ENCODE measurements at places on chromosomes 1 and 21. TPM values are rescaled to one million over a fixed set of nuclear protein-coding genes. Genes with fewer than 3 reads are reported as not detected.
A peak's percentile ranks its signal among the peaks of the same experiment; 100 is the strongest.

- DNase-seq: no peak
Measured at GRCh38 chr1:55081188-55081904, 42.0 kb downstream of the PCSK9 start.

The ECM1 gene
- 1.6 TPM for polyA plus RNA-seq

- no peak for DNase-seq
Measured at GRCh38 chr21:16186742-16187141, 457.0 kb downstream of the USP25 start.

The FRRS1 gene
- polyA plus RNA-seq: 0.68 TPM

- no peak for DNase-seq
Measured at GRCh38 chr1:185104083-185104482, 52.7 kb downstream of the TRMT1L start.

The FMOD gene
- not detected for polyA plus RNA-seq

- no peak for DNase-seq
Measured at GRCh38 chr1:225689882-225690459, 37.0 kb upstream of the ENAH start.

GRCh38 chr21:35343046-35343819 is 294.1 kb upstream of the RUNX1 start:
- peak; percentile 6 for DNase-seq

- no peak for DNase-seq
Measured at GRCh38 chr1:171357179-171357578, 43.2 kb downstream of the FMO4 start.

The ARF1 gene
- polyA plus RNA-seq: 389 TPM

DNA sequence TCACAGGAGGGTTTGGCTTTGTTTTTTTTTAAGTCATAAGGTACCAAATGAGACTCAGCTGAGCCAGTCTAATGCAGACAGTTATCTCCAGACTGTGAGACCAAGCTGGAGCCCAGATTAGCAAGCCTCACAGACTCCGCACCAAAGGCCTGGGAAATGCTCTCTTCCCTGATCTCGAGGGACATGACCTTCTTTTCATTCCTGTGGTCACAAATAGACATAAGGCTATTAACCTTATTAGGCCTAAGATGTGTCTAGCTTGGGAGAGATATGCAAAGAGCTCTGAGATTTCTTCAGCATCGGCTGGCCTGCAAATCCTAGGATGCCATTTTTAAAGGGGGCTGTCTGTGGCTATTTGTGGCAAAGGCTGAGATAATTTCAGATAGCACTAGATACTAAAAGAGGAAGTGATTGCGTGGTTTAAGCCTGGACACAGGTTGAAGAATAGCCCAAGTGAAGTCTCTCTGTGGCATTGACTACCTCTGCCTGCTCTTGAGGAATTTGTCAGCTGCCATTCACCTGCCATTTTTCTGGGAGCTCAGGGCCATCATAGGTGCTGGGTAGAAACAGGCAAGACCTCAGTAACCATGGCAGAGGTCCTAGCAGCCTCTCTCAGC is 301.3 kb downstream of the SIPA1L2 start:
- DNase-seq: no peak

The FAM72A gene
- 1.7 TPM for polyA plus RNA-seq

- no peak for DNase-seq
Measured at GRCh38 chr1:179883040-179883744, 1.1 kb downstream of the TOR1AIP1 start.

DNA sequence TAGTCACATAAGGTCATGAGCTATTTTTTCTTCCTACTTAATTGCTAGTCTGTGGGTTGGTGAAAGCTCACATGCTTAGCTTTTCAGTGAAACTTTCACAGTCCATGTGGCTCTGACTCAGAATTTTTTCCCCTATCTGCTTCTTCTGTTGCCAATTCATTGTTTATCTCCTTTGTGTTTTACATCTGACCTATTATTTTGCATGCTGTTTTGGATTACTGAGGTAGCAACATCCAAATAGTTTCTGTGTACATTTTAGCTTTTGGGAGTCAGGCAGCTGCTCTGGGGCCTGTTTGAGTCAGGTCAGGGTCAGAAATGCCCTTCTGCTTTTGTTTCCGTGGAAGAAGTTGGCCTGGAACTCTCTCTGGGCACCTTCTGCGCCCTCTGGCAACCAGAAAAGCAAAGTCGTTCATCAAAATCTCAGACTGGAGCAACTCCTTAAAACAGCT is 40.0 kb downstream of the ROR1 start:
- DNase-seq: no peak

GRCh38 chr1:2627746-2628145 is 5.1 kb downstream of the MMEL1 start:
- no peak for DNase-seq

The TRAF3IP3 gene
- 422 TPM for polyA plus RNA-seq

- DNase-seq: no peak
Measured at GRCh38 chr1:245790441-245790840, 635.7 kb downstream of the KIF26B start.

The ALPL gene
- 1.6 TPM for polyA plus RNA-seq

DNA sequence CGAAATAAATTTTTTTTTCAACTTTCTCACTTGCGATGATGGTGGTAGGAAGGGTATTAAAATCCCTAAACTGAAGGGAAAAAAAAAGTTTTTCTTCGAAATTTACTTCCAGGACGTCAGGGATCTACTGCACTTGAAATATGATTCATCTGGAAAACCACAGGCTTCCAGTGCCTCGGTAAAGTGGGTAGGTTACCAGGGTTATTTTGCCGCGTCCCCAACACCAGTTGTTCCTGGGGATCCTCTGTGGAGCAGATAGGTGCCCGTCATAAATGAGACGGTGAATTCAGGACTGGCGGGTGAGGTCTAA is 773 bp downstream of the RABIF start:
- no peak for DNase-seq

- DNase-seq: no peak
Measured at GRCh38 chr1:231665101-231665500, 38.5 kb downstream of the DISC1 start.

The CFAP107 gene
- polyA plus RNA-seq: not detected

- no peak for DNase-seq
Measured at GRCh38 chr1:235725434-235725833, 75.8 kb upstream of the GNG4 start.

The TMEM200B gene
- not detected for polyA plus RNA-seq

DNA sequence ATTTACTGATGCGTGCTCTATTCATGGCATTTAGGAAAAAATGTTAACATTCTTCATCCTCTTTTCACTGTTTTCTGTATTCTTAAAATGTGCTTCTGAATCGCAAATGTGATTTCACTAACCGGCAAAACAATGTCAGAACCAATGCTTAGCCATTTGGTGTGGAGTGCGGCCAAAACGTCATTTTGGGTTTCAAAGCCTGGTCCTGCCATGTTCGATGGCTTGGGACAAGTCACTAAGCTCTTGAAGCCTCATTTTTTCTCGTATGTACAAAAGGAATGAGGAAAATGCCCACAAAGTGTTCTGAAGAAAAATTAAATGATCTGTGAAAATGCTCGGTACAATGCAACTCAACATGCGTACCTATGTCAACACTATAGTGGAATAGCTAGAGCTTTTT is 175.3 kb downstream of the APP start:
- no peak for DNase-seq

The SLC45A3 gene
- 27.4 TPM for polyA plus RNA-seq

DNA sequence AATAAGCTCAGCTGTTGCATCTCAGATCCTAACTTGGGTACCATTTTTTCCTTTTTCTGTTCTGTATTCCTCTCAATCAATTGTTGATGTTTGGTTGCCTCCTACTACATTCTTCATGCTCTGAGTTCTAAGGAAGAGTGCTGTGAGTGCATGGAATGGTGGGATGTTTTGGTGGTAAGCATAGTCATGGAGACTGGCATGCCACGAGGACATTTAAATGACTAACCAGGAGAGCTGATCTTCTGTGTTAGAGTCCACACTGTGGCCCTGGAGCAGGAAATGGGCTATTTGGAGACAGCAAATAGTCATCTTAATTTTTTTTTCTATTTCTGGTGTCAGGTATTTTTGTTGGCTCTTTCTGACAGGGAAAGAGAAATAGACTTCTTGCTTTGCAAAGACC is 69.5 kb upstream of the HSD17B7 start:
- DNase-seq: no peak

The VANGL2 gene
- polyA plus RNA-seq: 0.75 TPM

- DNase-seq: peak; percentile 14
Measured at GRCh38 chr1:86739648-86740509, 35.5 kb downstream of the SH3GLB1 start.

The FAM78B gene
- polyA plus RNA-seq: 0.22 TPM

GRCh38 chr1:4971666-4972065 is 317.3 kb downstream of the AJAP1 start:
- no peak for DNase-seq

DNA sequence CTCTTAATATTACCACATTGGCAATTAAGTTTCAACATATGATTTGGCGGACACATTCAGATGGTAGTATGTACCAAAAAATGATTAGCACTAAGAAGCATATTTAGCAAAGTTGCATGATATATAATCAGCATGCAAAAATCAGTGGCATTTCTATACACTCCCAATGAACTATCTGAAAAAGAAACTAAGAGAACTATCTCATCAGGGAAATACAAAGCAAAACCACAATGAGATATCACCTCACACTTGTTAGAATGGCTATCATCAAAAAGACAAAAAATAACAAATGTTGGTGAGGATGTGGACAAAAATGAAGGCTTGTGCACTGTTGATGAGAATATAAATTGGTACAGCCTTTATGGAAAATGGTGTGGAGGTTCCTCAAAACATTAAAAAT is 31.4 kb upstream of the DENND1B start:
- DNase-seq: no peak

- DNase-seq: peak; percentile 43
Measured at GRCh38 chr1:206856674-206857464, 8.6 kb upstream of the IL20 start.

GRCh38 chr21:36848730-36849274 is 117.7 kb downstream of the HLCS start:
- DNase-seq: no peak

The MEGF6 gene
- polyA plus RNA-seq: 60.8 TPM

GRCh38 chr21:18026359-18026758 is 207.2 kb upstream of the C21orf91 start:
- no peak for DNase-seq

DNA sequence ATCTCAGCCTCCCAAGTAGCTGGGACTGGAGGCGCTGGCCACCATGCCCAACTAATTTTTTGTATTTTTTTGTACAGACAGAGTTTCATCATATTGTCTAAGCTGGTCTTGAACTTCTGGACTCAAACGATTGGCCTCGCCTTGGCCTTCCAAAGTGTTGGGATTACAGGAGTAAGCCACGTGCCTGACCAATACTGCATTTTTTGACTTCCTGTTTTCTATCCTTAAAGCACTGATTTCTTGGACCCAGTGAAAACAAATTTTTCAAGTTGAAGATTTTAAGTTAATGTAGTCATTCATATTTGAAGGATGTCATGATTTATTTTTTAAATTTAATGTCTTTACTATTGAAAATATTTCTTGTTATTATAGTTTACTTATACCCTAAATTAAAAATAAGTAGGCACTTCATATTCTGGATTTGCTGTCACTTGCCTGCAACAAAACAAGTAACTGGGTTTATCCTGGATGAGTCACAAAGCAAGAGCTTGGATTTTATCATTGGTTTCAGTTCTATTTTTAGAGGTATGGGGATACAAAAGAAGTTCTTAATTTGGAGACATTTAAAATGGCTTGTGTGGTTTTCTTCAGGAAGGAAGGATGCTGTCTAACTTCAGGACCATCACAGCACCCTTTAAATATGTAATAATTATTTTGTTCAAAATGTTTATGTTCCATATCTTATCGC is 2.2 kb upstream of the VPS45 start:
- no peak for DNase-seq

The GBP4 gene
- 12.4 TPM for polyA plus RNA-seq

DNA sequence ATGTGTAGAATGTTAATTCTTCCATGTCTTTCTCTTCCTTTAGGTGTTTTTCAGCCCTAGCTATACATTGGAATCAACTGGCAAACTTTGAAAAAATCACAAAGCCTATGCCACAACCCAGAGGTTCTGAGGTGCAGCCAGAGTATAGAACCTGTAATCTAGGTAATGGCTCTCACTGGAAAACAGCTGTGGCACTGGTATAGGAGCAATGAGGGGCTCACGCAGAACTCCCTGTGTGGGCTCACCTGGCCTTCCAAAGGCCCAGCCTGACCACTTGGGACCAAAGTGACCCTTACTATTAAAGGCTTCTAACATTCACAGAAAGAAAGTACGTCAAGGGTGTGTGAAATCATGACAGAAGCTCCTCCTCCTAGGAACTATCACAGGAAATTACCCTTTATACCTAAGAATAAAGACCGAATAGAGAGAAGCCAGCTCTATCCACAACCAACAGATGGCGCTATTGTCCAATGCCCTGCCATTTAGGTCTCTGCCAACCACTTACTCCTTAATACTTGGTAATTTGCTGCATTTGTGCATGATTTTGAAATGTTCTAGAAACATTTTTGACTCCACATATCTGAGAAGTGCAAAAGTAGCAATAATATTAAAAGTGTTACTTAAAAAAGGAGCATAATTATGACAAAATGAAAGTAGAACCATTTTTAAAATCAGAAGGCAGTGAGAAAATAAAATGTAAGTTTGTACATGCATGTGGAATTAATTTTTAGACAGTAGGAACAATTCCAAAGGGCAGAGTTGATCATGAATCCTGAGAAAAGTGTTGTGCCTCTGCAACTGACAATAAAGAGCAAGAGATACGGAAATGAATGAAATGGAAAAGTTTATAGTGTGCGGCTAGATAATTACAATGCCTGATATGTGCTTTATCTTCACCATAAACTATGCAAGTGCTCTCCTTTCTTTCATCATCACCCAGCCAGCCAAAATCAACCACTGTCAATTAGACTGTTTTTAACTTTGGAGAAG is 93.1 kb upstream of the HAO2 start:
- peak; percentile 19 for DNase-seq

DNA sequence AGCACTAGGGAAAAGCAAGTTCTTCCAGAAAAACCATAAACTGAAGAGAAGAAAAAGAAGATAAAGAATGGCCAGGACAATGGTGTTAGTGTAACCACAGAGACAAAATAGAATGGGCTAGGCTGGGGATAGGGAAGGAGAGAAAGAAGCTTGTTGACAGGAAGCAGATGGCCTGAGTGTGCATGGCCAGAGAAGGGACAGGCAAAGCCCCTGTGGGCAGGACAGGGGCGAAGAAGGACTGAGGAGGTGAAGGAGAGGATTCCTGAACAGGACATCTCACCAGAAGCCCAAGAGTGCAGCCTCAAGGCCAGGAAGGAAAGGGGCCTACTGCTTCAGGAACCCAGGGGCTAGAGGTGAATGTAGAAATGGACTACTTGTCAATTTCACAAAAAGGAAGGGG is 29.3 kb downstream of the IQGAP3 start:
- no peak for DNase-seq

Data from B cell (primary cell).